ENCODE measurements at places on chromosomes 7 and 10. TPM values are rescaled to one million over a fixed set of nuclear protein-coding genes. Genes with fewer than 3 reads are reported as not detected.

Gene CHST12
- 26.9 TPM for total RNA-seq

Gene ZPBP
- total RNA-seq = not detected

Gene NUTM2B
- total RNA-seq = 1.5 TPM

Gene NYAP1
- 2.2 TPM for total RNA-seq

Gene ADGRA1
- total RNA-seq = not detected

Gene PRPS1L1
- total RNA-seq = not detected

GRCh38 chr10:43407148-43407575 is 1.8 kb downstream of the HNRNPF start:
- peak; percentile 68 for DNase-seq

GRCh38 chr10:44587488-44588318 is 202.8 kb upstream of the CXCL12 start:
- DNase-seq = no peak

Gene ERLIN1
- total RNA-seq = 30.4 TPM

- DNase-seq = no peak
Observed at GRCh38 chr10:109837384-109837783, 85.9 kb downstream of the XPNPEP1 start.

DNA sequence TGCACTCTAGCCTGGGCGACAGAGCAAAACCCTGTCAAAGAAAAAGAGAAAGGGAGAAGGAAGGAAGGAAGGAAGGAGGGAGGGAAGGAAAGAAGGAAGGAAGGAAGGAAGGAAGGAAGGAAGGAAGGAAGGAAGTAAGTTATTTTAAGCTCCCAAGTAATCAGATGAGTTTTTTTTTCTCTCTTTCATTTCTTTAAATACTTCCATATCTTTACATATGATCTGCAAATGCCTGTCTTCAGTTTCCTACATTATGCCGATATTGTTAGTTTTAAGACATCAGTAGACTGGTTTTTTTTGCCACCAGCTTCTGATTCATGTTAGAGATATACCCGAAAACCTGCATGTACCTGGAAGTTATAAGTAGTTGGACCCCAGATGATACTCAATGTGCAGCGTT is 172.6 kb upstream of the FZD1 start:
- no peak for DNase-seq

DNA sequence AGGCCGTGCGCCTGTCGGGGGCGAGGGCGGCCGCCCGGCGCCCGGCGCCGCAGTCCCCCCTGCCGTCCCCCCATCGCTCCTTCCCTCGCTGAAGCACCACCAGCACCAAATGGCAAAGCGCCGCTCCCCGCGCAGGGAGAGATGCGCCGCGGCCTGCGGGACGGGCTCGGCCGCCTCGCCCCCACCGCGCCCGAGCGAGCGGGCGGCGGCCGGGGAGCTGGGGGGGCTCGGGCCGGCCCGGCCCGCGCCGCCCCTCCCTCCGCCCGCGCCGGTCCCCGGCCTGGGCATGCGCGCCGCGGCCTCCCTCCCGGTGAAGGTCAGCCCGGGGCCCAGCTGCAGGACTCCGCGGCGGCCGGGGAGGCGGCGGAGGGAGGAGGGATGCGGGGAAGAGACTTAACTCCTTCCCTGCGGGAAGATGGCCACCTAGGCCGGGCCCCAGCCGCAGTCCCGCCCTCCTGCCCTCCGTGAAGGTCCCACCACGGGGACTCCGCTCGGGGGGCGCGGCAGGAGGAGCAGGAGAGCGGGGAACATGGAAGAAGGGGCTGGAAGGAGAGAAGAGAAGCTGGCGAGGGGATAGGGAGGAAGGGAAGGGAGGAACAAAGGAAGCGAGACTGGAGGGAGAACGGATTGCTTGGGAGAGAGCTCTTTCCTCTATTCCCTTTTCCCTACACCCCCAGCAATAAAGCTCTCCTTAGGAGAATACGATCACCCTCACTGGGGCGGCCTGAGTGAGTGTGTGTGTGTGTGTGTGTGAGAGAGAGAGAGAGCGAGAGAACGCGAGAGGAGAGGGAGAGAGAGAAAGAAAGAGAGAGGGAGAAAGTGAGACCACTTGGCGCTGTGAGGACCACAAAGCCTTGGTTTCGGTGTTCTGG is 3.4 kb upstream of the SMARCD3 start:
- DNase-seq = peak; percentile 57

DNA sequence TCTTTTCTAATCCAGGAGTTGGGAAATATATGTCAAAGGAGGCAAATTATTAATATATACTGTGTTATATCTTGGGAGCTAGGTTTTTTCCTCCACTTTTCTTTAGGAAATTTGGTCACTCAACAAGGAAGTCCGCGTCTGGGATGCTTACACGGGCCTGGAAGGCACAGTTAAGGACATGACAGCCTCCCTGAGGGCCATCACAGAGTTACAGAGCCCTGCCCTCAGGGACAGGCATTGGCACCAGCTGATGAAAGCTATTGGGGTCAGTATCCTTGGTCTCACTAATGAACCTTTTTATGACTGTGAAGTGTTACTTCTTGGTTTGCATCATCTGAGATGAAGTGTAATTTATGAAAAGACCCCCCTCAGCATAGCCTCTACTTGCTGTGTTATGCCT is 74.7 kb downstream of the DNAH11 start:
- no peak for DNase-seq

Gene TSPAN12
- total RNA-seq = 20.3 TPM

Gene SOSTDC1
- 0.18 TPM for total RNA-seq

DNA sequence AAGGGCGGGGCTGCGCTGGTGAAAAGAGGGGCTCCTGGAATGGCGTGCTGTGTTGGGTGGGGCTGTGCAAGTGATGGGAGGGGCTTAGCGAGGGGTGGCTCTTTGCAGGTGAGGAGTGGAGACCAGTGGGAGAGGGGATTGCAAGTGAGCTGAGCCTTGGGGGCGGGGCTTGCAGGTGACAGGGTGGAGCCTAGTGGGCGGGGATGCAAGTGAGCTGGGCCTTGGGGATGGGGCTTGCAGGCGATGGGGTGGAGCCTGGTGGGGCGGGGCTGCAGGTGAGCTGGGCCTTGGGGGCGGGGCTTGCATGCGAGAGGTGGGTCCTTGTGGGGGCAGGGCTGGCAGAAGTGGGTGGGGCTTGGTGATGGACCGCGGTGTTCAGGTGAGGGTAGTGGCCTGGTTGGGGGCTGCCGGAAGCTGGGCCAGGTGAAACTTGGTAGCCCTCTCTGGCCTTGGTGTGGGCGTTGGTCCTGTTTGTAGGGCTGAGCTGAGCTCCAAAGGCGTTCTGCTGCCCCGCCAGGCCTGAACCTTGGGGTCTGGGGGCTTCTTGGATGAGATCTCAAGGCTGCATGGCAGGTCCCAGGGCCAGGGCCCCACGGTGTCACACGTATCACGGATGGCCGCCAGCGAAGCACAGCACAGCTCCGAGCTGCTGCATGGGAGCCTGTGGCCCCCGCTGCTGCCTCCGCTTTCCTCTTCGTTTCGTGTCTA is 743 bp upstream of the PITRM1 start:
- DNase-seq = no peak

DNA sequence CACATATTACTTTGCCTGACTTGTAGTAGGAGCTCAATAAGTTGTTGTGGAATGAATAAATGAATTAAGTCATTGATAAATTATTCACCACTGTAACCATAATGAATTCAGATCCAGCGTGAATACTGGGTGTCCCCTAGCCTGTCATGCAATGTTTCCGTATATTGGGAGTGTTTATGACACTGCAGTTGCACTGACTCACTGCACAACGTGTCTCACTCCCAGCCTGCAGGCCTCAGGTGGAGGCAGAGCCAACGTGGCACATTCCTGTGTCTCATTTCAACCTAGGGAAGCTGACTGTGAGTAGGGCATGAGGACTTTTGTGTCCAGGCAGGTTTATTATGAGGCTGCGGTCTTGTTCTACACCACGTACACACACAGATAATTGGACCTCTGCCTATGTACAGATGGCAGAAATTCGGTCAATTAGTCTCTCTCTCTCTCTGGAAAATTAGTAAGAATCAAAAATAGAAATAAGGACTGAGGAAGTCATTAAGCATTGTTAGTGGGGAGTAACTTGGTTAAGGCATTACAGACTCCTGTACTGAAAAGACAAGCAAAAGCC is 299.1 kb upstream of the IGFBP3 start:
- DNase-seq = no peak

DNA sequence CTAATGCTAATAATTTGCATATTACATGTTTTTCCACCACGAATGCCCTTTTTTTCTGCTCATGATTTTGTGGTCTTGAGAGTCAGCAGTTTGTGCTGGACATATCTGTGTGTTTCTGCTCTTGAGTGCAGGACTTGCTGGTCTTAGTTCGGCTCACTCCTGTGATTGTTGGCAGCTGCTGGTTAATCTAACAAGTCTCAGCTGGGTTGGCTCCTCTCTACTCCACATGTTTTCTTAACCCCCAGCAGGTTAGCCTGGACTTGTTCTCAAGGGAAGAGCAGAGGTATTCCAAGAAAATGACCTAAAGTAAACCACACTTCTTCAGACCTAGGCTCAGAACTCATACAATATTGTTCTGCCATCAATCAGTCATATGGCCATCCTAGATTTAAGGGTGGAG is 1238.9 kb downstream of the XPNPEP1 start:
- no peak for DNase-seq

All from endothelial cell (in vitro differentiated cells).